Activated CD4-positive, alpha-beta T cell treated with anti-CD3 and anti-CD28 coated beads for 1 hour (primary cell): ENCODE measurements at places on chromosomes 4 and X.

DNA sequence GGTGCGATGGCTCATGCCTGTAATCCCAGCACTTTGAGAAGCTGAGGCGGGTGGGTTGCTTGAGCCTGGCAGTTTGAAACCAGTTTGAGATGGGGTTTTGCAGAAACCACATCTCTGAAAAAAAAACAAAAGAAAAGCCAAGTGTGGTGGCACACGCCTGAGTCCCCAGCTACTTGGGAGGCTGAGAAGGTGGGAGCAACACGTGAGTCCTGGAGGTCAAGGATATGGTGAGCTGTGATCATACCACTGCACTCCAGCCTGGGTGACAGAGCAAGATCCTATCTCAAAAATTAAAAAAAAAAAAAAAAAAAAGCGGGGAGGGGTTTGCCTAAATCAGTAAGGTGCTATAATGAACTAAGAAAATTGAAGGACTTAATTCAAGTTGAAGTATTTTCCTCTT, 58.2 kb upstream of the TBC1D14 start:
- no peak for DNase-seq

- DNase-seq = no peak
Measured at GRCh38 chrX:2387614-2388239, 113.0 kb downstream of the DHRSX start.

GRCh38 chr4:153374442-153374841, 30.0 kb downstream of the MND1 start:
- no peak for DNase-seq

- DNase-seq = no peak
Measured at GRCh38 chr4:108849611-108850168, 86.8 kb upstream of the ETNPPL start.

DNA sequence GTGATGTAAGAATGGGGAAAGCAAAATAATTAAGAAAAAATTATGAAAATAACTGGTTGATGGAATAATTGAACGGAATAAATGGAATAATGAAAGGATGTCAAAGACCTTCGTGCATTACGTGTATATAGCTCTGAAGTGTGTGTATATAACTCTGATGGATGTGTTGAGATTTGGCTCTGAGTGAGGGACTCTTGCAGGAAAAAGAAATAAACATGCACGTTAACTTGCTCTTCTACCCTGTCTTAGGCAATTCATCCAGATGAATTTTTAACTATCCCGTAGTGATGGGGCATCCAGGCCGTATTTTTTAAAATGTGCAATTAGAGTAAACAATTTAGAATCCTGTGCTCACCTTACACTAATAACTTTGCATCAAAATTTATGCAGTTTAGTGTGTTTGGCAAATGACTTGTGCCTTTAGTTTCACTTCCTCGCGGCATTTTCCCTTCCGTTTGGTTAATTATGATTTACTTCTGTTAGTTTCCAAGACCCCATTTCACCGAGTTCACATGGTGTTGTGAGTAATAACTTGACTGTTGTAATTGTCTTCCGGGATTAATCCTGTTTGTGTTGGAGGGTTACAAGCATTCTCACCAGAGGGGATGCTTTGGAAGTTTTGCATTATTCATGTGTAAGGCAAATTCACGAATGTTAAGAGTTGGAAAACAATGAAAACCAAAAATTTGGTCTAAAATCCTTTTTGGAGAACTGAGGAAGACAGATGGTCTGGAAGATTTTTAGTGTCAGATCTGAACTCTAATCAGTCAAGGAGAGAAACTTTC, 256.5 kb upstream of the FAT1 start:
- no peak for DNase-seq

DNA sequence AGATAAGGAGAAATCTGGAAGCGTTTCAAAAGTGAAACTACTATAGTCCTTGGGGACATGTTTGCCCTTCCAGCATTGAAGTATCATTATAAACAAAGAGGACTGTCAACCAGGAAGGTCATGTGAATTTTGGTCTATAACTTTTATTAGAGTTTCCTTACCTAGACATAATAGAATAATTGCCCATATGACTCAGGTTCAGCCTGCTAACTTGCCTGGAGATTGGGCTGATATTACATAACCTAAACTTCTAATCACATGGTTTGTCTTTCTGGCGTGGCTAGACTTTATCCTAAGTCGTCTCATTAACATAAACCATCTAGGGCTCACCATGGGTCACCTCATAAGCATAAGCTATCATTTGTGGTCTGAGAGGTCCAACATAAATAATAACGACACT, 775.9 kb downstream of the CENPC start:
- no peak for DNase-seq

DNA sequence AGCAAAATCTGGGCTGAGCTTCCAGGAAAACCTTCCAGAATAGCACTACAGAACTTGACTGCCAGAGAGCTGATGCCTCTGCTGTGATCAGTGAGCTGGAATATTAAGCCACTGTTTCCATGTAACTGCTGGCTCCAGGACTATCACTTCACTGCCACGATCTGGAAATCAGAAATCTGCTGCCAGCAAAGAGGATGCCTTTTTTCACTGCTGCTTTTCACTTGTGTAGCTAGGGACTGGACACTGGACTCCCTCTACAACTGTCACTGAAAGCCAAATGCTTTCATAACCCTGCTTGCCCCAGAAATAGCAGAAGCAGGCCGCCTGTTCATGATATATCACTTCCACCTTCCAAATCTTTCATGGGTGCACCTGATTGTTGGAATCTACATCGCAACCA, 9.4 kb upstream of the AP1S2 start:
- DNase-seq = no peak

DNA sequence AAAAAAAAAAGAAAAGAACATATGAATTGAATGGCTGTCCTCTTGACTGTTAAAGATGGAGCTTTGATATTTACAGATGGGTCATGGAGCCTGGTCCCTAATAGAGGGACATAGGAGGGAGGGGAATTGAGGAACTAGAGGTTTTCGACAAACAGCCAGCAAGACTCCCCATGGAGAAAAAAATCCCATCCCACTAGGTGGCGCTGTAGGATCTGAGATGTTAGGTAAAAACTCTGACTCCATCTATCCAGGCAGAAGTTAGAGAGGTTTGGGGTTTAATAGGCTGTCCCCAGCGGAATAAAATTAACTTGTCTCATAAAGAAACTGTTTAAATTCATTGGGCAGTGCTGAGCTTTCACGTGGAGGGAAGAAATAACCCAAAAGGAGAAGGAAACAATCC, 45.9 kb downstream of the HMGB2 start:
- peak; percentile 43 for DNase-seq

DNA sequence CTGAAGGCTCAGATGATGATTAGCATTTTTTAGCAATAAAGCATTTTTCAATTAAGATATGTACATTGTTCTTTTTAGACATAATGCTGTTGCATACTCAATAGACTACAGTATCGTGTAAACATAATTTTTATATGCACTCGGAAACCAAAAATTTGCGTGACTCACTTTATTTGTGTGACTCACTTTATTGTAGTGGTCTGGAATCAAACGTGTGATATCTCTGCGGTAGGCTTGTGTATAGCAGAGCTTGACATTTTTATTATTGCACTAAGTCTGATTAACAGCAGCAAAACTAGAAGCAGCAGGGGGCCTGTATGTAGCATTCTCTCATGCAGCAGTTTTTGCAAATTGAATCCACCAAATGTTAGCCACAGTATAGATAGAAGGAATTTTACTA, 119.1 kb upstream of the PRDX4 start:
- no peak for DNase-seq

GRCh38 chr4:120225527-120225926, 158.9 kb upstream of the MAD2L1 start:
- no peak for DNase-seq

DNA sequence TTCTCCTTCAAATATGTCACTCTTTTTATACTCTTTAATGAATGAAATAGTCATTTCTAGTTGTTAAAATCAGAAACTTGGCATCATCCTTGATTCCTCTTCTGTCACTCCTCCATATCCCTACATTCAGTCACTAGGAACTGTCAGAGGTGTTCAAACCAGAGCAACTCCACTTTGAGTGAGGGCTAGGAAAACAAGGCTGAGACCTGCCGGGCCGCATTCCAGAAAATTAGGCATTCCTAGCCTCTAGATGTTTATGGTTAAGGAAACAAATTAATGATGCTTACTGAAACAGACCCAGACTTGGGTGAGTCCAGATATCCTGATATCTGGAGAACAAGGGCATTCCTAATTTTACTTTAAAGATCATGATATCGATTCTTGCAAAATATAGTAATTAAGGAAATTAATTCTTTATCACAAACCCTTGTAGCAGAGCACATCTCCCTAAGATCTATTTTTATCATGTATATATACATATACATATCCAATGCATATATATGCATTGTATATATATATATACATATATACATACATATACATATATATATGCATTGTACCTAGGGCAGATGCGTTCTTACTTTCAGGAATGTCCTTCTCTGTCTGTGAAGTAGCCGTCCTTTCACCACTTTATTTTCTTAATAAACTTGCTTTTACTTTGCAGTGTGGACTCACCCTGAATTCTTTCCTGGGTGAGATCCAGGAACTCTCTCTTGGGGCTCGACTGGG, 98.4 kb upstream of the GC start:
- no peak for DNase-seq

DNA sequence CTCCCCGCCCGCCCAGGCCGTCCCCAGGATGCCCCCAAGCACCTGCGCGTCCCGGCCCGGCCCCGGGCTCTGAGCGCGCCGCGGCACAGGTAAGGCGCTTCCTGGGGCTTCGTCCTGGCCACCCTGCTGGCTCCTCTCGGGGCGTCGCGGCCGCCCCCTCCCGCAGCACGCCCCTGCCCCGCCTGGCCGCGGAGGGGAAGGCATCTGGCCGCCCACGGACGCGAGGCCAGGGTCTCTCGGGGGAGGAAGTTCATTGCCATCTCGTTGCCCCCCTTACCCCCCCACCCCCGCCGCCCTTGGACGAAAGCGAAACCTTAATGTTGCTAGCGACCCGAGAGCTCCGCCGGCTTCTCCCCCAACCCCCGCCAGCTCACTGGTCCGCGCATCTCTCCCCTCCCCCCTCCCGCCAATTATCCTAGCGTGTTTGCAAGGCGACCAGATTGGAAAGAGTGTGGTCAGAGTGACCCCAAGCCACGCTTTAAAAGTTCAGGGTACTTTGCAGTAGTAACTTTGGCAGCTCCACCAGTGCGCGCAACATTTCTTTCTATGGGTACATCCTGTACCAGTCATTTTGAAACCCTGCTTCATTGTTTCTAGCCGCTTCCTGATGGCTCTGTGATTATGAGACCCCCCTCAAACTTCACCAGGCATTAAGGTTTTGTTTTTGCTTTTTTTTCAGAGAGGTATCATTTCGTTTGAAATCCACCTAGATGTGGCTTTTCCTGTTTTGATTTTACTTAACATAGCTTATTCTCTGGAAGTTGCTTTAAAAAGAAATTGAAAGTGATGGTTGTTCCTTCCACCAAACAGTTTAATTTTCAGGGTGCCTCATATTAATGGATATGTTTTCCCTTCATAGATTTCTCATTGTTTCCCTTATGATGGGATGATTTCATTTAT, 626 bp downstream of the TBC1D1 start:
- peak; percentile 38 for DNase-seq

GRCh38 chrX:73963682-73964081, 340.3 kb upstream of the ZCCHC13 start:
- no peak for DNase-seq

DNA sequence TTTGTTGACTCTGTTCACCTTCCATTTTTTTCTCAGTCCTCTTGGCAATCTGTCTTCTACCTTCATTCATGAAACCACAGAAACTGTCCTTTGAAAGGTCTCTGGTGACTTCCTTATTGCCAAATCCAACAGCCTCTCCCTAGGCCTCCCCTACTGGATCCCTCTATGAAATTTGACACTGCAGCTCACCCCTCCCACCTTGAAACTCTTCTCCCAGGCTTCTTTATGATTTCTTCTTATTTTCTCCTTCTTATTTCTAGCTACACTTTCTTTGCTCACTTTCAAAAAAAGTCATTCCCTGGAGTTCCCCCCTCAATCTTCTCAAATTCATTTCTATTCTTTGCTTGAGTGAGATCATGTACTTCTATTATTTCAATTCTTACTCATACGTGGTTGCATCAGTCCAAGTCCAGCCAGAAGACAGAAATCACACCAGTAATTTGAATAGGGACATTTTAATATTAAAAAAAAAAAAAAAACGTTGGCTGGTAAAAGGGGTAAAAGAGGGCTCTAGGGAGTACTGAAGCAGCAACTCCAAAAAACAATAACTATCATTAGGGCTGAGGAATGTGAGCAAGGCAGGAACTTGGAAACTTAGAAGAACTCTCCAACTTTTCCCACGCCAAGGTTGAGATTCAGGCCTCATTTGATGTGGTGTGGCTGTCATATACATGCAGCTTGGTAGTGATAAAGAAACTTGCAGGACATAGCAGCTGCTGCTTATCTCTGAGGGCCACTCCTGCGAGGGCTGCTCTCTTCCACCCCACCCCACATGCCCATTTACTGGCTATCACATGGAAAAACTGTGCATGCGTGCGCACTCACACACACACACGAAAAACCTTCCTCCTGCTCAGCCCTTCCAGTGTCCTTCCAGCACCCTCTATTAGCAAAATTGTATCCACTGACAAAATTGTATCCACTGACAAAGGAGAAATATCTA, 169.8 kb upstream of the GALNT7 start:
- DNase-seq = no peak

DNA sequence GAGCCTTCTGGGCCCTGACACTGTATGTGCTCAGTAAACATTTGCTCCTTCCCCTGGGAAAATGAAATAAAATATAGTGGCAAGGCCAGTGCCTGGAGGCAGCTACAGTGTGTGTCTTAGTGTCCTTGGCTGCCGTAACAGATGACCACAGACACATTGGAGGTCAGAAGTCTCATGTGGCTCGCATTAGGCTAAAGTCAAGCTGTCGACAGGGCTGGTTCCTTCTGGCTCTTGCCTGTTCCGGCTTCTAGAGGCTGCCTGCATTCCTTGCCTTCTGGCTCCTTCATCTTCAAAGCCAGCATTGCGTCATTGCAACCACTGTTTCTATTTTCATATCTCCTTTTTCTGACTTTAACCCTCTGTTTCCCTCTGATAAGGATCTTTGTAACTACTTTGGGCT, 83.6 kb upstream of the STX18 start:
- no peak for DNase-seq

GRCh38 chrX:100731441-100732281, at the start of gene SYTL4:
Gene SYTL4, minus strand, starts transcription at chrX:100732121. Its CDS starts 30,084 bp downstream, at chrX:100702037.
- no peak for DNase-seq

DNA sequence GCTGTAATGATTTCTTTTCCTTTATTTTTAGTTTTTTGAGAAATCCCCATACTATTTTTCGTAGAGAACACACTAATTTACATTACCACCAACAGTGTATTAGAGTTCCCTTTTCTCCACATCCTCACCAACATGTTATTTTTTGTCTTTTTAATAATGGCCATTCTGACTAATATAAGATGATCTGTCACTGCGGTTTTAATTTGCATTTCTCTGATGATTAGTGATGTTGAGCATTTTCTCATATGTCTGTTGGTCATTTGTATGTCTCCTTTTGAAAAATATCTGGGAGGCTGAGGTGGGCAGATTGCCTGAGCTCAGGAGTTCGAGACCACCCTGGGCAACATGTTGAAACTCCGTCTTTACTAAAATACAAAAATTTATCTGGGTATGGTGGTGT, 30.2 kb downstream of the SPINK2 start:
- DNase-seq = no peak

GRCh38 chrX:97332963-97333362, 449.3 kb downstream of the RPA4 start:
- no peak for DNase-seq
